Activated CD4-positive, CD25-positive, alpha-beta regulatory T cell treated with anti-CD3 and anti-CD28 coated beads, Interleukin-2, amount 50 U/mL, for 16 hours (primary cell): ENCODE measurements at places on chromosomes 5 and 9.
A peak's percentile ranks its signal among the peaks of the same experiment; 100 is the strongest.

DNA sequence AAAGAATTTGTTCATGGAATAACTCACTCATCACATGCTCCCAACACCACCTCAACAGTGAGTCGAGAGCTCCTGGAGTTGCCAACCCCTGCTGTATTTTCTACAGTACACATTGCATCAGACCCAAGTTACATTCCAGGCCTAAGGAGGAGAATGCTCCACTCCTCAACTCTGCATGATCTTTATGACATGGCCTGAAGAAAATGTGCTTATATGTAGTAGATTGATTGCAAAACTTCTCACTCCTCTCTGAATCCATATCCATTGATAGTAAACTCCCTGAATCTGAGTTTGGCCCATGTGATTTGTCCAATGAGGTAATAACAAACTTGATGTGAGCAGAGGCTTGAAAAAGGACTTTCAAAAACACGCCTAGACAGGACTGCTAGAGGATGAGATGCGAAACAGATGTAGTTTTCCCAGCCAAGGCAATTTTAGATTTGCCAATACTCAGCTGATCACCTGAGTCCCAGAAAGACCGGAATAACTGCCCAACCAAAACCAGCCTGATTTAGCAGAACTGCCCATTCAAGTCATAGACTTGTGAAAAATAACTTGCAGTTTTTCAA, 29.0 kb upstream of the PAPPA start:
- DNase-seq: no peak

DNA sequence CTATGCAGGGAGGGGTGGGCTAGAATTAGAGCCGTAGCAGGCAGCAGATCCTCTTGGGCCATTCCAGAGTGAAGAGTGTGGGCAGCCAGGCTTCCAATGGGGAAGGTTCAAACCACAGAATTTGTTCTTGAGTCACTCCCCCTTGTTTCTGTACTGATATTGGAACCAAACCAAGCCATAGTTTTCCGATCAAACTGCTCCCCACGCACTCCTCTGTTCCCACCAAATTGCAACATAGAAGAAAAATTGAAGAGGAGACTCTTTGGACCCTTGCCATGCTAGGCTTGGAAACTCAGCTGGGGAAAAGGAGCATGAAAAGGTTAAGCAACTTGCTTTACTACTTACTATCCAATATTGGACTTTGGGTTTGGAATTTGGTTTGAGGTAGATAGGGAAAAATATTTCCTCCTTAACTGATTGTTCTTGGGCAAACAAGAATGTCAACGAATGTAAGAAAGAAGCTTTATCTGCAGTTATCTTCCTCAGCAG, 165.8 kb upstream of the NR3C1 start:
- no peak for DNase-seq

- DNase-seq: no peak
Measured at GRCh38 chr5:94057217-94057616, 315.8 kb upstream of the POU5F2 start.

DNA sequence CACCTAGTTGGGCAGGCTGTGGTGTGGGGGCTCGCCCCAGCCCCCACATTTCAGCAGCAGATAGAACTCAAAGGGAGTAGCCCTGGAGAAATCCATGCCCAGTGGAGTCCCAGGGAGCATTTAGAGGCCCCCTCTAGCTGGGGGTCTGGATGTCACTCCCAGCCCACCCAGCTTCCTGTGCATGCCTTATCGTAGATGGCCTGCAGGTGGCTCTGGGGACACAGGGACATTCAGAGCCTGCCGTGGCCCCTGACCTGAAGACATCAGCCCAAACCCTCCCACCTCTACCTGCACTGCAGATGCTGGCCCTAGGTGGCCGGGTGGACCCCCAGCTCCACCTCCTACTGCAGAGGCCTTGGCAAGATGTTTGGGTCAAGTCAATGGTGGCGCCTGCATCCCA, 49.0 kb upstream of the LMX1B start:
- DNase-seq: no peak

- DNase-seq: no peak
Measured at GRCh38 chr9:116565986-116566385, 121.1 kb upstream of the TRIM32 start.

DNA sequence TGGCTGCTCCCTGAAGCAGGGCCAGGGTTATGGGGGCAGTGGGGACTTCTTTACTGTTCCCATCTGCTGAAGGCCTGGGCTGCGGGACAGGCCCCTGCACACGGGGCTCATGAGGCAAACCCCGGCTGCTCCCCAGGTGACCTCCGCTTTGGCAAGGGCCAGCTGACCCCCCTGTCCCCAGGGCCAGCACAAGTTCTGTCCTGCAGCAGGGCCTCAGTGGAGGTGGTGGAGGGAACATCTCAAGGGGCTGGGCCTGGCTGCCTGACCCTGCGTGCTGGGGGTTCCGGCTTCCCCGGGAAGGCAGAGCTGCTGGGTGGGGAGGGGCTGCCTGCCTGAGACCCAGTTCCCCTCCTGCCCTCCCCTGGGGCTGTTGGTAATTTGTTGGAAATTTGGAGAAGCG, 67.4 kb upstream of the RNU6ATAC start:
- no peak for DNase-seq

- no peak for DNase-seq
Measured at GRCh38 chr5:171520300-171521174, 101.1 kb downstream of the FGF18 start.

DNA sequence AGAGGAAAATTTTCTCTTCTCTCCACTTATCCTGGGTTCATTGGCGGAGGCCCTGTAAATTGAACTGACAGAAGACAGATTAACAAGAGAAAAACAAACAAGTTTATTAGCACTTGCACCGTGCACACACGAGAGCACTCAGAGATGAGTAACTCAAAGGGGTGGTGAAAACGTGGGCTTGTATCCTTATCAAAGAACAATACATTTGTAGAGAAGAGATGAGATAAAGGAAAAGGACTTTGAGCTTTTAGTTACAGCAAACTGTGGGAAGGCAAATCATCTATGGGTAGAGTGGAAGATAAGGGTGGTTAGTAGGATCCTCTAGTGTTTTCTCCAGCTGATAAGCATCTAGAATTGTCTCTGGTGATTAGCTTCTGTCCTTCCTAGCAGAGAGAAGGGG, 44.4 kb upstream of the ROR2 start:
- DNase-seq: no peak

DNA sequence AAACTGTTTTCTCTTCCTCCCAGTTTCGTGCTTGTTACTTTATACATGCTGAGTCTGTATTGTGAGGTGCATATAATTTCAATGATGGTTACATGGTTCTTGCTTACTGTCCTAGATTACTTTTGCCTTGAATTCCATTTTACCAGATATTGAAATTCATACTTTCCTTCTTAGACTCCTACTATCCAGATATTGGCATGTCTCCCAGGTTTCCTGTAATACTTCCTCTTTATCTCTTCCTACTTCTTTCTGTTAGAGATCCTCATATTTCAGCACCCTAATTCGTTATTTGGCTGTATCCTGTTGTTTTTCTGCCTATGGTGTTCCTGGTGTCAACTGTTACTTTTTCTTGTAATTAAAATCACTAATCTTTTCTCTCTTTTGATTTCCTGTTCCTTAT, 522.1 kb downstream of the CCDC171 start:
- DNase-seq: no peak

- peak; percentile 69 for DNase-seq
Measured at GRCh38 chr5:35924950-35925722, 13.3 kb downstream of the CAPSL start.

DNA sequence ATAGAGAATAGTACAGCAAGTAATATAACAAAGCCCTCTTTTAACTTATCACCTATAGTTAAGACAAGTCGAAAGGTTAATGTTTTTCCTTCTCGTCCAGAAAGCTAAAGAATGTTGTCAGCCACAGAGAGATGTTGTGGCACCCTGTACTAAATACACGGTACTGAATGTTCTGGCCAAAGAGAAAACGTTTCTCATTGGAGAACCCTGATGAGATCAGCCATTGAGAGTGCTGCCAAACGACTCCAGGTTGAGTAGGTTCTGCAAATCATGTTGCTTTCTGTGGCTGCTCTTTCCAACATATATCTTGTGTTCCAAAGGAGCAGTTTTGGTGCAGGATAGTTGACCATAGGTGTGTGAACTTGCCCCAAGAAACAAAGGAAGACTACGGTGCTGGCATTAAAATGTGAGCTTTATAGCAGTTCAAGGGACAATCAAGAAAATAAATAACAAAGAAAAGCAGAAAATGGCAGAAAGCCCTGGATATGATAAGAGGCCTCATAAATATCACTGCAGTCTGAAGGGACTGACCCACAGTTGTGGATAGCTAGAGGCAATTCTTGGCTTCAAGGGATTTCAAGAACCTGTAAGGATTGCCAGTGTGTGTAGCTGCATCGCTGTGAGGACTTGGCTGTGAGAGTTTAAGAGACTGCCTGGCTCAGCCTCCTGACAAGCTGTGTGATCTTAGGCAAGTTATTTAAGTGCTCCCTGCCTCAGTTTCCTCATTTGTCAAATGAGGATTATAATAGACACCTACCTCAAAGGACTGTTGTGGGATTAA, 102.7 kb downstream of the ARHGEF28 start:
- DNase-seq: no peak

- DNase-seq: no peak
Measured at GRCh38 chr5:176532795-176533194, 4.4 kb downstream of the RNF44 start.

DNA sequence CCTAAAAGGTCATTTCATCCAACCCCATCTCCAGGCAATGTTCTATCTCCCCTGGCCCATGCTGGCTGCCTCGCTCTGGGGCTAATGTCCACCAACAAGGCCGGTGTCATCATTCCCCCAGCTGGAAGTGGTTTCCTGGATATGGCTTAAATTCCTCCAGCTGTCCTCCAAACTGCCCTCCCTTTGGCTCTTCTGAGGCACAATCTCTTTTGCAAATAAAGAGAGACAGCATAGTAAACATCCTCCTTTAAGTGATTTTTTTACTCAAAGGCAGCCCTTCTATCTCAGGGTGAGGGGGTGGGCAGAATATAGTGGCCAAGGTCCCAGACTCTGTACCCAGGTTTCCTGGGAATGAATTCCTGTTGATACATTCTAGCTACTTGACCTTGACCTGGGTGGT, 117.4 kb upstream of the PANK3 start:
- DNase-seq: no peak

DNA sequence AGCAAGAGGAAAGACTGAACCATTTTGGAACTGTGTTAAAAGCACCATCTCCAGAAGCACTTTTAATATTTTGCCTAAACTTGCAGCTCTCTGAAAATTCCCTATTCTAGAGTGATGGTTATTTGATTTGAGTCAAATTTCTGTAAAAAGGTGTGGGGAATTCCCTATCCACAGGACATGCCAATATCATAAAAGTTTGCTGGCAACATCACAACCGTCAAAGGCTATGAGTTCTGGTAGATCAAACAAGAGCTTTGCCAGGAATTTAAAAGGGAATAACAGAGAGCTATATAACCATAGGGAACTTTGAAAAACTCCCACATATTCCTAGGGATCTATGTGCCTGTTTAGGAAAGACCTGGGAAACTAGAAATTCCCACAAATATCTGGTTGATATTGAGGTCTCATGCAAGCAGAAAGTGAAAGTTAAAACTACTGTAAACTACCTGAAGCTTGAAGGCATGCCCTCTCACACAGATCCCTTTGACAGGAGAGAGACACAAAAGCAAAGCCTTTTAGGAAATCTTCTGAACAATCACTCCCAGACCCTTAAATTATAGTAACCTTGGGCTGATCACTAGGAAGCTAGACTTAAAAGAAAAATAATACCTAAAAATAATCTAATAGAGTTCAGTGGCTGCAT, 549.9 kb downstream of the ANXA1 start:
- DNase-seq: no peak
